Dermis microvascular lymphatic vessel endothelial cell (primary cell): ENCODE measurements at places on chromosomes 3 and 15.
A peak's percentile ranks its signal among the peaks of the same experiment; 100 is the strongest.

GRCh38 chr15:29566914-29567313, 255.4 kb downstream of the TJP1 start:
- no peak for DNase-seq

- no peak for DNase-seq
Observed at GRCh38 chr3:131957980-131958379, 76.8 kb downstream of the CPNE4 start.

DNA sequence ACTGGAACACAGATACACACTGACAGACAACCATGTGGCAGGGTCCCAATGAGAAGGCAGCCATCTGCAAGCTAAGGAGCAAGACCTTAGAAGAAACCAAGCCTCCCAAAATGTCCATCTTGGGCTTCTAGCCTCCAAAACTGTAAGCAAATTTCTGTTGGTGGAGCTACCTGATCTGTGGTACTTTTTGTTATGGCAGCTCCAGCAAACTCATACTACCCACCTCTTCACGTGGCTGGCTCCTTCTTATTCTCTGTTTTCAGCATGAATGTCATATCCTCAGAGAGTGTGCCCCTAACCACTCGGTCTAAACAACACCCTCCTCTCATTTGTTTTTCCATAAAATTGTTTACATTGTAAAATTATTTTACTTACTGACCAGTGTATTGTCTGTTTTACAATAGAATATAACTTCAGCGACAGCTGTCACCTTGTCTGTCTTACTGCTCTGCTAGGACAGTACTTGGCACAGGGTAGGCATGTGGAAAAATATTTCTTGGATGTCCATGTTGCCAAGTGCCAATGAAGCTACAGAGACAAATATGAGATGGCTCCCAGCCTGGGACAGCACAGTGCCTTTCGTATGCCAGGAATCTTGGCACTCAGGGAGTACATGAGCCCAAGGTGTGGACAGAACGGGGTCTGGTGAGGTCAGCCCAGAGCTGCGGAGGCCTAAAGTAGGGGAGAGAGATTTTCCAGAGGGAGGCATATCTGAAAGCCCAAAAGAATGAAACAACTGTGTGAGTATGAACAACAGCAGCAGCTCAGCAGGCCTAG, 17.4 kb upstream of the SLC25A36 start:
- no peak for DNase-seq

DNA sequence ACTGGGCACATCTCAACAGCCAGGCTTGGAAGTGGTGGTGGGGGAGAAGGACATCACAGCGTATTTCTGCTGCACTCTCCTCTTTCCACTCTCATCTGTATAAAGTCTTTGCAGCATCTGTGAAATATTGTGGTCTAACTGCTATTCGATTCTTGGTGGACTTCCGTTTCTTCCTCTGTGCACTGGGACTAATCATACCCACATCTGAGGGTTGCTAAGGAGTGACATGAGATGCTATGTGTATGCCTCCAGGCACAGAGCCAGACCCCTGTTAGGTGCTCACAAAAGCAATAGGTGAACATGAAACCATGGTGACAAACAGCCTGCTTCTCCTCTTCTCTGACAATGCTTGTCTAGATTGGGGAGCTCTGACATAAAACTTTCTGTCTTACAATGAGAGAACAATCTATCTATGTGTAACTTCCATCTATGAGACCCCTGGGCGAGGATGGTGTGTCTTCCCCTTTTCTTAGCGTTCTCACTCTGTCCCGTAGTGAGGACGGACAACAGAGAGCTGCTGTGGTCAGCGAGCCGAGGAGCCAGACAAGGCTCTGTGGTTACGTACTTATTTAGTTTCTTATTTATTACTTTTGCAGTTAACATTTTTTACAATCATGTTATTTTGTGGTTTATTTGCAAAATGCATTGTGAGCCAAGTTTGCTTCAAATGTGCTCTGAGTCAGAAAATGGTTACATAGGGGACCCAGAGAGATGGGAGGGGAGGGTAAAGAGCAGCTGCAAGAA, 196.7 kb upstream of the TPRG1 start:
- DNase-seq, result no peak

- DNase-seq, result no peak
Observed at GRCh38 chr3:99111235-99111634, 209.7 kb upstream of the DCBLD2 start.

GRCh38 chr15:36882487-36883131, 217.7 kb downstream of the MEIS2 start:
- no peak for DNase-seq

GRCh38 chr15:76342382-76343201, 6.0 kb downstream of the ISL2 start:
- no peak for DNase-seq

GRCh38 chr3:120841264-120841663, 66.7 kb upstream of the STXBP5L start:
- no peak for DNase-seq

- DNase-seq, result no peak
Observed at GRCh38 chr15:56996746-56997470, 78.5 kb downstream of the TCF12 start.

DNA sequence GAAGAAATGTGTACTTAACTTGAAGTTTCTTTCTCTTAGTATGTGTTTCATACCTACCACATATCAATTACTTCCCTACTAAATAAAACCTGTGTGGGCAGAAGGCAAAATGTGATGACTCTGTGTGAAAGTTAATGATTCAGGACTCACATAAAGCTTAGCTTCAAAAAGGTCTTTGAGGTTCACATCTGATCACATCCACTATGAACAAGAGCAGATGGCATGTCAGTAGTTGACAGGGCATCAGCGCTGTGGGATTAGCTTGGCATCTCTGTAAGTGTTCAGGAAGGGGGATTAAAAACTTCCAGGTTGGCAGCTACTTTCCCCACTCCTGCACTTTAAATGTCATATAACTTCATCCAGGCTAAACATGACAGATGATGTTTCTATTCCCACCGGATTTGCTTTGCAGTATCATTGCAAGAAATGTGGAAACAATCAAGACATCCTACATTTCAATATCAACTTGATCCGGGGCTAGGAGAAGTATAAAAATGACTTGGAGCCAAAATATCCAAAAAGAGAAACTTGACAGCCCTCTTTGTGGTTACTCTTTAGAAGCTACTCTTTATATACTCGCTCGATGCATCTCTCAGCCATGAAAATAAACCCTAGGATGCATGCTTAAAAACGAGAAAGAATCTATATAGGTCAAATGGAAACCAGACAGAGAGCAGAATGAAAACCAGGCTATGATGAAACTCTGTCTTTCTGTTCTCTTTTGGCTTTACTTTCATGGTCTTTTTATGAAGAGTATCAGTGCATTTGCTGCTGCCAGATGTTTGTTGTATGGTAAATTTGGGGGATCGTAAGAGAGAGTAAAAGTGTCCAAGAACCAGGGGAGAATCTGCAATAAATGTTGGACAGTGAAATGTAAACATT, 273.1 kb upstream of the ALCAM start:
- DNase-seq, result no peak

DNA sequence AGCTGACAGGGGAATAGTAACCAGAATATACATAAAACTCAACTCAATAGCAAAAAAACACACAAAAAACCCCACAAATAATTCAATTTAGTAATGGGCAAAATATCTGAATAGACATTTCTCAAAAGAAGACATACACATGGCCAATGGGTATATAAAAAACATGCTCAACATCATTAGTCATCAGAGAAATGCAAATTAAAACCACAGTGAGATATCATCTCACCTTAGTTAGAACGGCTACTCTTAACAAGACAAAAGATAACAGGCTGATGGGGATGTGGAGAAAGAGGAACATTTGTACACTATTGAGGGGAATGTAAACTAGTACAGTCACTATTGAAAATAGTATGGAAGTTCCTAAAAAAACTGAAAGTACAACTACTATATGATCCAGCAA, 678.6 kb downstream of the MECOM start:
- DNase-seq, result no peak

DNA sequence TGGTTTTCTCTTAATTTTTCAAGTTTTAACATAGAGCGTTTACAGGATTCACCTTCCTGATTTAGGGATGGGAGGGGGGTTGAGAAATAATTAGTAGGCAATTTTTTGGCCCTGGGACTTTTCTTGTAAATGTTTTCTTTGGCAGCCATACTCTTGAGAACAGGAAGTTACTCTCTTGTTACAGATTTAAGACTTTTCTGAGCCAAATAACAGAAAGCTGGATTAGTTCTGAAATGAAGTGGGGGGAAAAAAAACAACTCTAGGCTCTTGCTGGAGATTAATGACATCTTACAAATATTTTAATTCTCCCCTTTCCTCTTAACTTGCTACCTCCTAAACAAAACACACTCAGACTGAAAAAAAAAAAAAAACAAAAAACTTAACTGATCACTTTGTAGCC, 13.8 kb upstream of the POLR2M start:
- peak; percentile 75 for DNase-seq

DNA sequence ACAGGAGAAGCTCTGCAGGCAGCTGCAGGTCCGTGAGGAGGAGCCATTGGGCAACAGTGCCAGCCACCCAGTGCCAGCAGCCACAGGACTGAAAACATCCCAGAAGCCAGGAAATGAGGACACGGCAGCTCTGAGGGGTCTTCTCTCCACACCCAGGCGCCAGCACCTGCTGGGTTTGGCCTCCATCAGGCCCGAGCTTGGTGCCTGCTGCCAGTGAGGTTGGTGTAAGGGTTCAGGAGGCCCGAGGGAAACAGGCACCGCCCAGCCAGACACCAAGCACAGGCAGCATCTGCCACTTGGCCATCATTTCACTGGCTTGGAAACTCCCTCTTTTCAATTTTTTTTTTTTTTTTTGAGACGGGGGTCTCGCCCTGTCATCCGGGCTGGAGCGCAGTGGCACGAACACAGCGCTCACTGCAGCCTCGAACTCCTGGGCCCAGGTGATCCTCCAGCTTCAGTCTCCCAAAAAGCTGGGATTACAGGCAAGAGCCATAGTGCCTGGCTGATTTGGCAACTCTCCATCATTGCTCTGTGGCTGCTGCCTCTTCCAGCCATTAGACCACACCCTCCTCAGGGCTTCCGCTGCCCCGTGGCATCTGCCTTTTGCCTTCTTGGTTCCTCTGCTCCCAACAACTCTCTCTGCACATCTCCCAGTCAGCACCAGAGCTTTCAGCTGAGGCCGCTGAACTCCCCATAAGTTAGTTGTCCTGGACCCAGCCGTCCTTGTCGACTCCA, 1.5 kb upstream of the ITIH3 start:
- no peak for DNase-seq

DNA sequence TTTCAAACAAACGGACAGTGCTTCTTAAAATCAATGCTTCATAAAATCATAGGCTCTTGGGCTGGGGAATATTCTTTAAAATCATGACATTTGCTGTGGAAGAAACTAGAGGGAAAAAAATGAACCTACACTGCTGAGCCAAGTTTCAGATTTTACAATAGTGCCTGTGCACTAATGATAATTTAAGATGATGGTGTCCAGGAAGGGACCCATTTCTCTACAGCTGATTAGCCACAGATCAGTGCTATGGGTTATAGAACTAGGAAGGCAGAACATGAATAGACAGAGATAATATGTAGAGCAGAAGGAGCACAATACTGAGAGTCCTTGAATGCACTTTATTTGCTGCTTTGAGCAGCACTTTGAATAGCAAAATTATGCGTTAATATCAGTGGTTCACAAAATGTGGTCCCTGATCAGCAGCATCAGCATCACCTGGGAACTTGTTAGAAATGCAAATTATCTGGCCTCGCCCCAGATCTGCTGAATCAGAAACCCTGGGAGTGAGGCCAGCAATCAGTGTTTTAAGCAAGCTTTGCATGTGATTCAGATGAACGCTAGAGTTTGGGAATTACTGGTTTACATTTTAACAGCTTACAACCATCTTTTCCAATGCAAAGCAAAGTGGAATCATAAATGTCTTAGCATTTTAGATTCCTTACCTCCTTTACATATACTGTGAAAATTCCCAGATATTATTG, 135.8 kb upstream of the ANKRD28 start:
- no peak for DNase-seq

GRCh38 chr3:105802118-105802706, 66.6 kb downstream of the CBLB start:
- DNase-seq, result no peak
